ENCODE measurements at places on chromosomes 2 and 18. TPM values are rescaled to one million over a fixed set of nuclear protein-coding genes. Genes with fewer than 3 reads are reported as not detected.

Gene CYTIP
- 11.5 TPM for total RNA-seq

Gene CWC22
- 28.1 TPM for total RNA-seq

Gene CHST9
- 8.5 TPM for total RNA-seq

Gene PTPRN
- not detected for total RNA-seq

Gene CRIM1
- 187 TPM for total RNA-seq

Gene CHRNA1
- not detected for total RNA-seq

Gene ALK
- 5.6 TPM for total RNA-seq

Gene FOXD4L1
- 0.16 TPM for total RNA-seq

Gene GAREM1
- 12.0 TPM for total RNA-seq

Gene CPO
- 1.6 TPM for total RNA-seq

Gene MAP3K19
- total RNA-seq: not detected

Gene IGFBP2
- total RNA-seq: 131 TPM

Gene ANKRD29
- 9.9 TPM for total RNA-seq

Gene LIMS3
- total RNA-seq: 1.6 TPM

Gene SEMA4F
- 8.5 TPM for total RNA-seq

Gene CLEC4F
- total RNA-seq: not detected

Gene ALS2
- total RNA-seq: 19.7 TPM

Gene ST6GAL2
- 2.3 TPM for total RNA-seq

Gene CDH2
- 0.16 TPM for total RNA-seq

Gene SERPINB5
- 17.4 TPM for total RNA-seq

Gene CXCR1
- total RNA-seq: 0.16 TPM

Gene MSTN
- 0.73 TPM for total RNA-seq

Gene COLEC11
- 0.33 TPM for total RNA-seq

Gene AQP12A
- not detected for total RNA-seq

Gene DNAJC10
- 57.5 TPM for total RNA-seq

Gene CMPK2
- 4.0 TPM for total RNA-seq

Gene RAB6C
- total RNA-seq: 1.6 TPM

Gene DPP10
- total RNA-seq: 0.33 TPM

Gene ACTG2
- total RNA-seq: 108 TPM

Gene MALL
- total RNA-seq: 6.2 TPM

Gene UGT1A4
- not detected for total RNA-seq

Gene ANKRD53
- 2.8 TPM for total RNA-seq

Gene ARHGAP28
- total RNA-seq: 13.0 TPM

Gene POTEF
- total RNA-seq: 3.3 TPM

Gene CNTNAP5
- total RNA-seq: 0.66 TPM

Gene SOCS6
- 20.6 TPM for total RNA-seq

Gene MC5R
- total RNA-seq: not detected

Gene LYPD1
- 0.48 TPM for total RNA-seq

Gene IL36A
- not detected for total RNA-seq

Gene FOXI3
- total RNA-seq: not detected
